Activated CD8-positive, alpha-beta memory T cell treated with anti-CD3 and anti-CD28 coated beads for 36 hours (primary cell): ENCODE measurements at places on chromosomes 12 and 14. TPM values are rescaled to one million over a fixed set of nuclear protein-coding genes. Genes with fewer than 3 reads are reported as not detected.

Gene PFKM
- 50.0 TPM for total RNA-seq

Gene PTCSC3
- not detected for total RNA-seq

Gene ADAM20
- total RNA-seq = 0.08 TPM

Gene SLC38A4
- not detected for total RNA-seq

Gene ZNF219
- total RNA-seq = 7.1 TPM

Gene CCDC184
- 0.95 TPM for total RNA-seq

Gene SLC4A8
- 3.7 TPM for total RNA-seq

Gene KCNJ8
- total RNA-seq = not detected

Gene TAS2R42
- total RNA-seq = not detected

Gene TIMM9
- 80.3 TPM for total RNA-seq

Gene TMTC2
- 1.9 TPM for total RNA-seq

Gene ATL1
- 0.73 TPM for total RNA-seq

Gene KRT3
- not detected for total RNA-seq

Gene NXPH4
- 0.40 TPM for total RNA-seq

Gene ERBB3
- 1.1 TPM for total RNA-seq

Gene STAB2
- total RNA-seq = not detected

Gene SLC35E3
- 6.0 TPM for total RNA-seq

Gene OTX2
- total RNA-seq = not detected

Gene TOMM20L
- total RNA-seq = not detected

Gene RACGAP1
- 89.6 TPM for total RNA-seq

Gene PCED1B
- 86.5 TPM for total RNA-seq

Gene DDX23
- 132 TPM for total RNA-seq

Gene PDE3A
- total RNA-seq = not detected

Gene TAS2R20
- 0.38 TPM for total RNA-seq

Gene TRIM9
- 1.6 TPM for total RNA-seq

Gene OR11G2
- total RNA-seq = not detected

Gene PTPRB
- not detected for total RNA-seq

Gene BRMS1L
- 8.1 TPM for total RNA-seq

Gene SLCO1C1
- total RNA-seq = not detected

Gene RIC8B
- 11.9 TPM for total RNA-seq

Gene CEBPE
- 0.19 TPM for total RNA-seq

Gene FAIM2
- total RNA-seq = 0.23 TPM

Gene SLC38A1
- 248 TPM for total RNA-seq

Gene MYO1H
- not detected for total RNA-seq

Gene RNF212B
- not detected for total RNA-seq

Gene NPAS3
- total RNA-seq = not detected

Gene FOXA1
- total RNA-seq = 0.15 TPM

Gene RPL10L
- total RNA-seq = not detected

Gene BATF
- total RNA-seq = 127 TPM

Gene GDF11
- 13.7 TPM for total RNA-seq

Gene SLC17A8
- total RNA-seq = not detected

Gene MIP
- total RNA-seq = not detected

Gene KRT75
- total RNA-seq = not detected

Gene ACSM4
- not detected for total RNA-seq

Gene HOXC5
- not detected for total RNA-seq

Gene NTF3
- total RNA-seq = not detected

Gene OR4K13
- not detected for total RNA-seq

Gene PAPLN
- total RNA-seq = 0.27 TPM

Gene LALBA
- total RNA-seq = not detected

Gene DPF3
- total RNA-seq = 1.2 TPM

Gene SP7
- not detected for total RNA-seq

Gene PMCH
- total RNA-seq = 1.6 TPM
